H1 (cell line): ENCODE measurements at places on chromosomes 16 and 17. TPM values are rescaled to one million over a fixed set of nuclear protein-coding genes. Genes with fewer than 3 reads are reported as not detected.

- H3K4me1 ChIP-seq, result no peaks in the 10 kb centered on the region; the same call in 1 of the 2 replicates
- H3K4me3 ChIP-seq, result no peak overlapping the region
- no peaks in the 10 kb centered on the region for H3K36me3 ChIP-seq
- no peaks in the 10 kb centered on the region for H3K27me3 ChIP-seq
- DNase-seq, result no peak
Measured at GRCh38 chr17:47807421-47807820, 14.2 kb downstream of the OSBPL7 start.

The MYO15B gene
- total RNA-seq, result 11.2 and 13.8 TPM in 2 replicates

The NOTUM gene
- 0.76 and 1.1 TPM in 2 replicates for total RNA-seq

The FBXO39 gene
- total RNA-seq, result 0.22 TPM in 1 of 2 replicates, not detected in the other

The SALL1 gene
- total RNA-seq, result 54.3 and 56.8 TPM in 2 replicates
